Fibroblast of skin of right biceps (primary cell): ENCODE measurements at places on chromosomes 16 and 17.

DNA sequence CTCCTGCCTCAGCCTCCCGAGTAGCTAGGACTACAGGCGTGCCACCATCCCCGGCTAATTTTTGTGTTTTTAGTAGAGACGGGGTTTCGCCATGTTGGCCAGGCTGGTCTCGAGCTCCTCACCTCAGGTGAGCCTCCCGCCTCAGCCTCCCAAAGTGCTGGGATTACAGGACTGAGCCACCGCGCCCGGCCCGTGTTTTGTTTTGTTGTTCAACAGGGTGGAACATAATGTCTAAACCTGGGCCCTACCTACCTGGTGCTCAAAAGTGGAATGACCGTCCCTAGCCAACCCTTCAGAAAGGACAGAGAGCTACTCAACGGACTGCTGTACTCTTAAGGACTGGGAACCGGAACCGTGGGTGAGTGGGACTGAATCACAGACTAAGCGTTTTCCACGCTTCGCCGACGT lies 772 bp upstream of the KIF22 start:
- no peak for DNase-seq

- no peak for DNase-seq
Observed at GRCh38 chr16:23015580-23015979, 133.7 kb downstream of the USP31 start.

- DNase-seq, result peak; percentile 52
Observed at GRCh38 chr16:30715750-30716445, 16.9 kb downstream of the SRCAP start.

- DNase-seq, result no peak
Observed at GRCh38 chr17:74742153-74742515, 5.1 kb downstream of the RAB37 start.

DNA sequence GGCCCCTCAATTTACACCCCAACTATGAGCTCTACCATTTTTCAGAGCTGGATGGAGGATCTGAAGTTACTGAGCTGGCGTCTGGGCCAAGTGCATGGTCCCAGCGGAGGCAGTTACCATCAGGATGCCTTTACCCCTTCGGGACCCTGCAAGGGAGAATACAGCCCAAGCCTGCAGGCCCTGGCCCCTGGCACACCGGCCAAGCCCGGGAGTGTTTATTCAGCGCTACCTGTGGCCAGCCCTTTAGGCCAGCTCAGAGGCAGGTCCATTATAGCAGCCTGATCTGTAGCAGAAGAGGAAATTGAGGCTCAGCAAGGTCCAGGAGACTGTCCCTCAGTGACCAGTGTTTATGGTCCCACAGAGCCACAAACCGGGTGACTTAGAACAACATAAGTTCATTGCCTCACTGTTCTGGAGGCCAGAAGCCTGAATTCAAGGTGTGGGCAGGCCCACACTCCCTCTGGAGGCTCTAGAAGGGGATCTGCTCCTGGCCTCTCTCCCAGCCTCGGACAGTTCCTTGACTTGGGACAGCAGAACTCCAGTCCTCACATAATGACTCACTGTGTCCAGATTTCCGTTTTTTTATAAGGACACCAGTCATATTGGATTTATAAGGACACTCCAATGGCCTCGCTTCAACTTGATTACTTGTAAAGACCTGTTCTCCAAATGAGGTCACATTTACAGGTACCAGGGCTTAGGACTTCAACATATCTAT lies 8.8 kb downstream of the SEC14L5 start:
- no peak for DNase-seq

DNA sequence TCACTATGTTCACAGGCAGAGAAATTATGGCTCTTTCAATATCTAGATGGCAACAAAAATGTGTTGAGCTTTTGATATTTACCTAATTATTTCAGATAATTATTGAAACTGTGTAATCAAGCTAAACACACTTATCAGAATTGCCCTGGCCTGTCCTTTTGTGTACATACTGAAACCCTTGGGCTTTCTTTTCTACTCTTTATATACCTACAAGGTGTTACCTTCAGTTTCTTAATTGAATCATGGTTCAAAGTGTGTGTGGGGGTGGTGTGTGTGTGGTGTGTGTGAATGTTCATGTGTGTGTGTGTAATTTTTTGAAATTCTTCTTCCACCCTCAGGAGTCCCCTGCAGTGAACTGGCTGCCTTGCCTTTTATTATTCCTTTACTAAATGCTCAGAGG lies 506.8 kb upstream of the SOX9 start:
- DNase-seq, result no peak

DNA sequence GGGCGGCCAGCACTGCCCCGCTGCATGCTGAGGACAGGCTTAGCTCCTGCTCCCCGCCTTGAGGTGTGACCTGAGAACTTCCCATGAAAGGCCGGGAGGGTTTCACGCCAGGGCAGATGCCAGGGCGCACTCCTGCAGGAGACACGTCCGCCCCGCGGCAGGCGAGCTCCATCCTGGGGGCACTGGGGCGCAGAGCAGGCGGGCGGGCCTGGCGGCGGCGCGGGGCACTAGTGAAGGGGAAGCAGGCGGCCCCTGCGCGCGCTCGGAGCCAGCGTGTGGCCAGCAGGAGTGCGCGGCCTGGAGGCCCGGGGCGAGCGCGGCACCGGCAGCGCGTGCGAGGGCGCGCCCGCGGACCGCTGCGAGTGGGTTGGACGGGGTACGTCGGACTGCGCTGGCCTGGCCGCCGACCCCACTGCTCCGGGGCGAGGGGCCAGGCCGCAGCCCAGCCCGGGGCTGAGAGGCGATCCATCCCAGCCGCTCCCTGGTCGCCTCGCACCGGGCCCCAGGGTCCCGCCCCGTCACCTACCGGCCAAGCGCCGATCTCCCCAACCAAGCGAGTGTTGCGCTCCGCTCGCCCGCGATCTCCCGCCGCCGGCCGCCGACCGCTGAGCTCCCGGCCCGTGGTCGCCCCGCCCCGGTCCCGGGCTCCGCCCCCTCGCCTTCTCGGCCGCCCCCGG lies at the start of gene MAP3K14:
Gene MAP3K14, minus strand, starts transcription at position 587 of the 677 bp plus-strand sequence. CDS start 26,275 bp downstream, outside the sequence.
- peak; percentile 68 for DNase-seq
